ENCODE measurements at places on chromosomes 7 and 10.

DNA sequence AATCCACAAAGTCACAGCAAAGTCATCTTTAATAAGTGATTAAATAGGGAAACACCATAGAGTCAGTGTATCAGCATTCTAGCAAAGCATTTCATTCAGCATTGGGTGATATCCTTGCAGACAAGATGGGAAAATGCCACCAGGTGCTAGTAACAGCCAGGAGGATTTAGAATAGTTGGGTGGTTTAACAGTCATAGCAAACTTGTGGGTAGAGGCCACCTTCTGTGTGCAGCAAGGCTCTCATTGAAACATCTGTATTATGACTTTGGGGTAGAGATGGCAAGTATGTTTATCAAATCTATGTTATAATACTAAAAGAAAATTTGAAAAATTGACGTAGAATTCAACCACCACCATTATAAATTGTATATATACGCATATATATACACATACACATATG is 26.4 kb upstream of the ADO start:
- no peak for DNase-seq

DNA sequence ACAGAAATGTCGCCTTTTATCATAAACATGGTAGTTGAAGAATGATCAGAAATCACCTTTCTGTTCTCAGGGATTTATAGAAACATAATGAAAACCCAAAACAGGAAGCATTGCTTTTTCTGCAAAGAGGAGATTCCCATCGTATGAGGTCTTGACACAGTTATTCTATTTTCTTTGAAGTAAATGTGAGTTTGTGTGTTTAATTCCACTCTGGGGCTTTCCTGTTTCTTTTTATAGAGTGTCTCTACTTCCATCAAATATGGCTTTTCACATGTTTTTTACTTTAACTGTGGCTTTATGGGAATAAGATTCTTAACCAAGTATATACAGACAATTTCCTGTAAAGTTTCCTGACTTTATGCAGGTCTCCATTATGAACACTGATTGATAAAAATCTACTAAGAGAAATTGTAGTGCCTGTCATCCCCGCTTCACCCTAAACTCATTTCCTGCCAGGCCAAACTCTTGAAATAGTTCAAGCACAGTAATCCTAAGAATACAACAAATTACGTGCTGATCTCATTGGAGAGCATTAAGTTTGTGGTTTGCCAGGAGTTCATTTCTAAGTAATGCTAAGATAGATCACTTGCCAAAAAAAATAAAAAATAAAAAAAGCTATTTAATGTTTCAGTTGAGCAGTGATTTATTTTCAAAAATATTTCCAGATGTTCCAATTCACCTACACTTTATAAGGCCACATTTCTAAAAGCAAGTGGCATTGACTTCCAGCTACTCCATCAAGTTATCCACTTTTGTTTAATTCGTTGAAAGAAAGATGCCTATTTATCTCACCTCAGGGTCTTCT is 52.2 kb upstream of the SEC61G start:
- DNase-seq = no peak

- no peak for DNase-seq
Measured at GRCh38 chr7:103592187-103592586, 146.2 kb upstream of the SLC26A5 start.

GRCh38 chr7:50632561-50633413 is 67.6 kb upstream of the DDC start:
- peak; percentile 16 for DNase-seq

- no peak for DNase-seq
Measured at GRCh38 chr7:67913604-67914003, 917.0 kb downstream of the TYW1 start.

GRCh38 chr10:116170815-116171250 is 102.2 kb downstream of the GFRA1 start:
- no peak for DNase-seq

GRCh38 chr10:132687181-132687892 is 98.6 kb downstream of the NKX6-2 start:
- no peak for DNase-seq

GRCh38 chr10:53983431-53983830 is 817.6 kb downstream of the PCDH15 start:
- no peak for DNase-seq

GRCh38 chr7:82762880-82763279 is 319.3 kb upstream of the CACNA2D1 start:
- DNase-seq = no peak

DNA sequence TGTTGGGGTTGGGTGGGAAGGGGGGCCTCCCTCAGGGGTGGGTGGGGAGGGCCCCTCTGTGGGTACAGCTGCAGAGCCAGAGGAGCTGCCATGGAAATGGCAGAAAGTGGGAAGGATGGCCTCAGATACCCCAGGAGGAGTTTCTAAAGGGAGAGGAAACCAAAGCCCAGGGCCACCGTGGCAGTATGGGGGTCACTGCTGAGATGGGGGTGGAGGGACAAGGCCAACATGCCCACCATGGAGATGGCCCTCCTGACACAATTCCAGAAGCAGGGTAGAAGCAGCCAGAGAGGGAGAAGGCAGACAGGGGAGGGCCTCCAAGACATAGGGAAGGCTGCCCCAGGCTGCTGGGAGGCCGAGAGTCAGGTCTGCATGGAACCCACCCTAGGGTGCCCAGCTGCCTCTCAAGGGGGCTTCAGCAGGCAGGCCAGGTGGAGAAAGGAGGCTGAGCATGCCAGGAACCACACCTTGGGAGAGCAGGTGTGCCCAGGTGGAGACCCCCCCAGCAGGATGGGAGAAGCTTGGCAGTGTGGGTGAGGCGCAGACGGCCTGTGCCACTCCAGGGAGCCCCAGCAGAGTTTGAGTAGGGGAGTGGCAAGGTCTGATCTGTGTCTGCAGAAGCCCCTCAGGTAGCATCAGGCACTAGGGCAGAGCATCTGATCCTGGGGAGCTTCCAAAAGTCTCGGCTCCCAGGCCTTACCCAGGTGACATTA is 146.8 kb downstream of the ARHGAP22 start:
- no peak for DNase-seq

GRCh38 chr10:29063806-29064644 is 224.8 kb upstream of the LYZL1 start:
- no peak for DNase-seq

DNA sequence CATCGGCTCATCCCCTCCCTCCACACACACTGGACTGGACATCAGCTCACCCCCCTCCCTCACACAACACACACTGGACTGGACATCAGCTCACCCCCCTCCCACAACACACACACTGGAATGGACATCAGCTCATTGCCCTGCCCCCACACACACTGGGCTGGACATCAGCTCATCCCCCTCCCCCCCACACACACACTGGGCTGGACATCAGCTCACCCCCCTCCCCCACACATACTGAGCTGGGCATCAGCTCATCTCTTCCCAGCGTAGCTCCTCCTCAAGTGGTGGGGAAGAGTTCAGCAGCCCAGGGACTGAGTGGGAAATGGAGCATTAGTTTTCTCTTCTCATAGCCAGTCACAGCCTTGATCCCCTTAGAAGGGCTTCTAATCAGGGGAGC is 58.1 kb upstream of the WDR11 start:
- no peak for DNase-seq

GRCh38 chr7:143447466-143447865 is 4.2 kb downstream of the TAS2R60 start:
- no peak for DNase-seq

DNA sequence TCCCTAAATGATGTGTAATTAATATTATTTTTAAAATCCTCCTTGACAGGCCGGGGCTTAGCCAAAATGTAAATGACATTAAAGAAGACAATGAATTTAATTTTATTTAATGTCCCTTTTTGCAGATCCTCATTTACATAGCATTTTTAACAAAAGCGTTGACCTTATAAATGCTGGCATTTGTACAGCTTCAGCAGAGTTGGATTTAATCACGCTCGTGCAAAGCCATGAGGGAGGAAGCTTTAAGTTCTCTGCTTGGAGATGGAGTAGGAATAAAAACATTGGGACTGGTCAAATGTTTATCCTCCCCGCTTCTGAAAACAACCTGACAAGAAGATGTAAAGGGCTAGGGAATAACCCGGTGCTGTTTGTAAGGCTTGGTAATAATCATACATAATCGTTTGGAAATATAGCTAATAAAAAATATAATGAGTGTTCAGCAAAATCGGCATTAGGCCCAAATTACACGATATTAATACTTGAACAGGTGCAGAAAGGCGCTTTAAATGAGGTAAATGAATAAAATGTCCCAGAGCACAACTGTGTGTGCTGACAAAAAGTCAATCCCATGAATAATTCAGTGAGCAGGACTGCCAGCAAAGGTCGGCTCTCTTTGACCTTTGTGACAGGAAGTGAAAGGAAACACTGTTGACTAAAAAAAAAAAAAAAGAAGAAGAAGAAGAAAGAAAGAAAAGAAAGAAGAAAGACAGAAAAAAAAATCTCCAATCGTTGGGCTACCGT is 11.5 kb downstream of the EBF3 start:
- no peak for DNase-seq

- DNase-seq = peak; percentile 92
Measured at GRCh38 chr7:100837099-100837836, 9.9 kb upstream of the EPHB4 start.

DNA sequence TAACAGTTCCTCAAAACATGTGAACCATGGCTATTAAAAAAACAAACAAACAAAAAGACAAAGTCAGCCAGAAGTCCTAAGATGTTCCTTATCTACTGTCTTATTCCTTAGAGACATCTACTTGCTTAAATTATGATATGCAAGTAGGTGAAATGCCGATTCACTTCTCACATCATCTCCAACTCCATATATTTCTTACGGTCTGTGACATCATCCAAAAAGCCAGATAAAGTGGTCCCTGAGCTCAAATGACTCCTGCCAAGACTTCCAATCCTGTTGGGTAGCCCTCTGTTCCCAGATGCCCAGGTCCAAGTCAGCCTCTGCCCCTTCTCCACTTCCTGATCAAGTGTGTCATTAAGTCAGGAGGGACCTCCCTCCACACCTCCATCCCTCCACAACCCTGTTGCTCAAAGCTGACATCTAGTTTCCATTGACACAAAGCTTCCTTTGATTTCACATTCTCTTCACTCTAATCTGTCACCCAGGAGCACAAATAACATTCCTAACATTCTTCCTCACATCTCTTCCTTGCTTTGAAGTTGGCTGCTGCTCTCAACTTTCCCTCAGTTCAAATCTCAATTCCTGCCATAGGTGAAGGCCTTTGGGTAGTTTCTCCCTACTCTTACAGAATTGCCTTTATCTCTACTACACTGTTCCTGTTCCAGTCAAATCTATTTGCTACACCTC is 56.1 kb upstream of the PDLIM1 start:
- no peak for DNase-seq

GRCh38 chr10:89973326-89973725 is 271.9 kb downstream of the KIF20B start:
- no peak for DNase-seq

DNA sequence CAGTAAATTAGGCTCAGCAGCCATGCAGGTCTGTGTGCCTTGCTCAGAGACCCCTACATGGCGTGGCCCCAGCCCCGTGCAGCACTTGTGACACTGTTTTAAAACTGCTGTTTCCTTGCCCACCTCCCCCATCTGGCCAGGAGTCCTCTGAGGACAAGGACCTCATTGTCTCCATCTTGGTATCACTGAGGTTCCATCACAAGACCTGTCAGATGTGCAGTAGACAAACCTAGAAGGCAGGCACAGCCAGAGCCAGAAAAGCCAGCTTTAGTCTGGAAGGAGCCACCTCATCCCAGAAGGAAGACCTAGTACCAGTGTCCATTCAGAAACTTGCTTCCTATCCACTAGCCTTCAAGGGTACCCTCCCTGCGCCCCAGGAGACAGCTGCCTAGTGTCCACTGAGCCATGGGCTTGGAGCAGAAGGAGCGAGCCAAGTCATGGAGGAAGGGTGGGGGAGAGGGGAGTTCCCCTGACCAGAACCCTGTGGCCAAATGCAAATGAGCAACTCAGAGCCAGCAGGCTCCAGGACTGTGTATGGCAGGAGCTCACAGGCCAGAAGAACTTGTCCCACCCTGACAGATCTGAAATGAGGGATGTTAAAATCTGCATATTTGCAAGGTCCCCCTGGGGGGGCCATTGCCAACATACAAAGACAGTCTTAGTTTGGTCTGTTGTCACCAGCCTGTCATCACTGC is 176.1 kb downstream of the SH3PXD2A start:
- DNase-seq = no peak

DNA sequence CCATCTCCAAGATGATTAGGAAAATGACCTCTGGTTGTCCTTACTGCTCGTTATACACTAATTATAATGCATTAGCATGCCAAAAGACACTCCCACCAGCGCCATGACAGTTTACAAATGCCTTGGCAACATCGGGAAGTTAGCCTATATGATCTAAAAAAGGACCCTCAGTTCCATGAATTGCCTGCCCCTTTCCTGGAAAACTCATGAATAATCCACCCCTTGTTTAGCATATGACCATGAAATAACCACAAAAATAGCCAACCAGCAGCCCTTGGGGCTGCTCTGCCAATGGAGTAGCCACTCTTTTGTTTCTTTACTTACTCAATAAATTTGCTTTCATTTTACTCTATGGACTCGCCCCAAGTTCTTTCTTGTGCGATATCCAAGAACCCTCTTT is 41.6 kb upstream of the KCNMA1 start:
- no peak for DNase-seq

DNA sequence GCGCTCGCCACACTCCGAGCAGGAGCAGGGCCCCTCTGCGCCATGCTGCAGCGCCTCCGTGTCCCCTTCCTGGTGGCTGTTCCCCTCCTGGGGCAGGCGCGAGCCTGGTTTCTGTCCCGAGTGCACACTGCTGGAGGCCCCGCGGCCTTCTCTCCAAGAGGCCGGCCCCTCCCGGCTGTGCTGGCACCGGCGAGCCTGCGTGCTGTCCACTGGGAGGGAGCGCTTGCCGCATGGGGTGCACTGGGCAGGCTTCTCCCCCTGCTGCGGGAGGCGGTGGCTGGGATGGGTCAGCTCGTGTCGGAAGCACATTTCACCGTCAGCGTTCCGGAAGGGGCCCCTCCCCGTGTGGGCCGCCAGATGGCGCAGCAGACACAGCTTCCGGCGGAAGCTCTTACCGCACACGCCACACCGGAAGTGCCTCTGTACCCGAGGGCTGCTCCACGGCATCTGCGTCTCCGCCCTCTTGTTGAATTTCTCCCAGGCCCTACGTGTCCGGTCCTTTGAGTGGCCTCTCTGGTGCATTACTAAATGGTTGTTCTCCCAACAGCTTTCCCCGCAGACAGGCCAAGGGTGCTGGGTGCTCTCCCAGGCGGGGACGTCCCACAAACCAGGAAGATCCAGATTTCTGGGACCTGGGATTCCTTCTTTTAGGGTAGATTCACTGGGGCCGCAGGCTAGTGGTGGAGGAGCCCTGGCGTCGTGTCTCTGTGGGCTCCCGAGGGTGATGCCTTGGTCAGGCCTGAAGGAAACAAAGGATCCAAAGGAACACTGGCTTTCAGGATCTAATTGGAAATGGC is 18.7 kb downstream of the ZNF786 start:
- no peak for DNase-seq

GRCh38 chr7:44759246-44759645 is 10.6 kb downstream of the ZMIZ2 start:
- no peak for DNase-seq

GRCh38 chr7:128692623-128693270 is 20.7 kb downstream of the GARIN1A start:
- DNase-seq = no peak

DNA sequence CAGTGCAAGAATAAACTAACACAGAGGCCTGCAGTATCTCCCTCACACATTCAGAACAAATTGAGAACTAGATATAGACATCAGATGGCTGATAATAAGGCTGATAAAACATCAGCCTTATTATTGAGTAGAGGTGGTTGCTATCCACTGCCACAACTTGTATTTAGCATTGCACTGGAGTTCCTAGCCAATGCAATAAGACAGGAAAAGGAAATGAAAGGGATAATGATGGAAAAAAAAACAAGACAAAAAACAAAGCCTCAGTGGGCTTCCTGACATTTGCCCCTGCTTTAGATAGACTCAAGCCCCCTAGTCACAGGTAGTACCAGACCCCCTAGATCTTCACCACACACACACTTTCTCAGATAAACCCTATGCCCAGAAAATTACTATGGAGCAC is 33.2 kb upstream of the ELN start:
- no peak for DNase-seq
